ENCODE measurements at places on chromosomes 13 and 19. TPM values are rescaled to one million over a fixed set of nuclear protein-coding genes. Genes with fewer than 3 reads are reported as not detected.

PNMA8B gene
- 1.8 TPM for total RNA-seq

WDR88 gene
- not detected for total RNA-seq

ANGPTL8 gene
- total RNA-seq = not detected

NCR1 gene
- total RNA-seq = not detected

DMWD gene
- total RNA-seq = 29.9 TPM

PCDH17 gene
- total RNA-seq = 0.25 TPM

TTYH1 gene
- total RNA-seq = not detected

ZNF382 gene
- 3.6 TPM for total RNA-seq

CFAP97D2 gene
- not detected for total RNA-seq

CGB1 gene
- 15.3 TPM for total RNA-seq

PEG3 gene
- total RNA-seq = 2.6 TPM

DNA sequence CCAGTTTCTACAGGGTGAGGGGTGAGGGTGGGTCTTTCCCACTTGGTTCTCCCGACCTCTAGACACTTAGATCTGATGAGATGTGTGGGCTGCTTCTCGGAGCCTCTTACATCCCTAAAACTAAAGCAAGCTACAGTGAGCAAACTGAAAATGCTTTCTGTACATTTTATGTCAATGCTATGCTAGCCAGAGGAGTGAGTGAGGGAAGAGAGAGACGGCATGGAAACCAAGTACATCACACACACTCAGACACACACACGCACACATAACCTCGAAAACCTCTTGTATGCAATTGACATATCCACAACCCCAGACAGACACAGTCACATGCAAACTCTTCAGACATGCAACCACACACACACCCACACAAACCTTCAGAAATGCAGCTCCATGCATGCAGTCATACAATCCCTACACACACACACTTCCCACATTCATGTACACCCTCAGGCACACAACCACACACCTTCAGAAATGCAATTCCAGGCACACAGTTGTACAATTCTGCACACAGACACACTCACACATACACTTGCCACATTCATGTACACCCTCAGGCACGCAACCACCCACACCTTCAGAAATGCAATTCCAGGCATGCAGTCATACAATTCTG lies 1.4 kb downstream of the SLC1A6 start:
- no peak for DNase-seq

DNA sequence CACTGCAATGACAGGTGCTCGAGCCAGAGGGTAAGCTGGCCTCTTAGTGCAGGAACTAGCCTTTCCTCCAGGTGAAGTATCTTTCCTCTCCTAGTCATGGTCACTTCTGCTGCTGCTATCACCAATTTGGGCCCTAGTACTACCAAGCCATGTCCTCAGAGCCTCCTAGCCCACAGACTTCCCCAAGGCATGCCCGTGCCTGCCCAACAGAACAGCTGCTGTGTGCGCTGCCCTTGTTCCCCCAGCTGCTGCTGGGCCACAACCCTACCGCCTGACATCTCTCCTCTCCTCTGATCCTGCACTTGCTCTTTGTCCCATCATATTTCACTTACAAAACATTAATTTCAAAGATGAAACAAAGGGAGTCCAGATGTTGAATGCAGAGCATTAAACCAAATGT lies 168.5 kb upstream of the FREM2 start:
- DNase-seq = no peak

GRCh38 chr13:102779436-102780159 lies 6.0 kb upstream of the TEX30 start:
- no peak for DNase-seq

DNA sequence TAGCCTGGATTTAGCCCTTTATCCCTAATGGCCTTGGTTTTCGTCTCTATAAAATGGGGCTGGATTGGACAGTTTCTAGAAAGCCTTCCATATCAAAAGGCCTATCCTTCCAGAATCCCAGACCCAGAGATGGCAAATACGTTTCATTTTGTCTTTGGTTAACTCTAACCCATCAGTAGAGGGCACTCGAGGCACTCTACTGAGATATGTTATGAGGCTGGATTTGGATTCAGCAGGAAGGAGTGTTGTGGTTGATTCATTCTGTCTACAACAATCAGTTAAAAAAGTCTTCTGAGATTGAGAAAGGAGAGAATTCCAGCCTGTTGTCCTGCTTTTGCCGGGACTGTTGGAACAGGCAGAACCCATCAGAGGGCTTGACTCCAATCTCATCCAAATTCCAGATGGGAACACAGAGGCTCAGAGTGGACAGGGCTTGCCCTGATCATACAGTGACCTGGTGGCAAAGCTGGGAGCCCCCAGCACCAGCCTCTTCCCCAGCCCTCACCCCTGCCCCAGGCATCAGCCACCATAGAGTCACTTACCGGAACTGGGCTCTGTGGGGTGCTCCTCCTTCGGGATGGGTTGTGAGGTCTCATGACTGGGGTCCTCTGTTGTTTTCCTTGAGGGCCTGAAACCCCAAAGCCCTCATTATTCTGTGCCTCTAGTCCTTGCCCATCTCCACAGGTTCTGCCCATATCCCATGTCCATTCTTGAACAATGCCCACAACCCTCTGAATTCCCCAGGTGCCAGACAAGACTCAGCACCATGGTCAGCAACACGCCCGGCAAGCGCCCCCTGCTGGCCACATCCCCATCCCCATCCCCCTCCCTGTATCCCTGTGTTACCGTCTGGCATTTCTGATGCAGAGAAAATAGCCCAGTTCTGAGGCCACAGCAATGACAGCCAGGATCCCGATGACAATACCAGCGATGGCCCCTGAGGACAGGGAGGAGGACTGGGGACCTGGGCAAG lies 12.3 kb upstream of the ZNF180 start:
- DNase-seq = peak; percentile 7

- no peak for DNase-seq
Observed at GRCh38 chr13:111330066-111330610, 9.7 kb downstream of the TEX29 start.

- DNase-seq = no peak
Observed at GRCh38 chr13:114019367-114019766, 45.5 kb upstream of the C13orf46 start.

DNA sequence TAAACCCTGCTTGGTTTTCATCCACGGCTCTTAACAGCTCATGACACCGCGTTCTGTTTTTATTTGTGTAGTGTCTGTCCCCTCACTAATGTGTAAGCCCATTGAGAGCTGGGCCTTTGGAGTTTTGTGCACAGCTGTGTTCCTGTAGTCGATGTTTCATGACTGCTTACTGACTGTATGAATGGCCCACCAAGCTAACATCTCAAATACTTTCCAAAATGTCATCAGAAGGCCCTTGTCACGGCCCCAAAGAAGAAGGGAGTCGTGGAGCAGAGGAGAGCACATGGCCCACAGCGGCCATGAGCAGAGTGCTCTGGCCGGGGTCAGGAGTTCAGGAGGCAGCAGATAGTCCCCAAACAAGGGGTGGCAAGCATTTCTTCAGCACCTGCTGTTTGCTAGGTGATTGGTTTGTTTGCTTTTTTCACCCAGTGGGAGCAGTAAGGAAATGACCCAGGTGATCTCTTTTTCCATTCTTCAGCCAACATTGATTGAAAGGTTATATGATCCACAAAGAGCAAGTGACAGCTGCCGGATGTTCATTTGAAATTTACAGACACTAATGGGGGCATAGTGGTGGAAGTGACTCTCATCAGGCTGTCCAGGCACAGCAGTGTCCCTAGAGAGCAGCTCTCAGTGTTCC lies 315.2 kb downstream of the ATP8A2 start:
- no peak for DNase-seq

GRCh38 chr13:30720172-30720869 lies 15.0 kb upstream of the ALOX5AP start:
- no peak for DNase-seq

DNA sequence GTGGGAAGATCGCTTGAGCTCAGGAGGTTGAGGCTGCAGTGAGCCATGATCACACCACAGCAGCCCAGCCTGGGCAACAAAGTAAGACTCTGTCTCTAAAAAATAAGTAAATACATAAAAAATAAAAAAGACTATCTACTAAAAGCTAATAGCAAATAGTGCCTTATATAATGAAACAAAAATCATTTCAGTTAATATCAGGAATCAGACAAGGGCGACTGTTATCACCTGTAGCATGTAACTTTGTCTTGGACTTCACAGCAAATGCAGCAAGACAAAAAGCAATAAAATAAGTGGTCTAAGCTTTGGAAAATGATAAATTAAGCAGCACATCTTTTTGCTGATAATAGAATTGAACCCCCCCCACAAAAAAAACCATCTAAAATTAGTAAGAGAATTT lies 21.2 kb upstream of the GPI start:
- DNase-seq = no peak

- no peak for DNase-seq
Observed at GRCh38 chr13:43883631-43884030, 3.9 kb downstream of the LACC1 start.

- no peak for DNase-seq
Observed at GRCh38 chr19:42285541-42285941, 16.4 kb upstream of the PRR19 start.

GRCh38 chr13:54394908-54395307 lies 1366.3 kb downstream of the OLFM4 start:
- no peak for DNase-seq

- DNase-seq = no peak
Observed at GRCh38 chr13:35987572-35988513, 143.3 kb downstream of the DCLK1 start.

DNA sequence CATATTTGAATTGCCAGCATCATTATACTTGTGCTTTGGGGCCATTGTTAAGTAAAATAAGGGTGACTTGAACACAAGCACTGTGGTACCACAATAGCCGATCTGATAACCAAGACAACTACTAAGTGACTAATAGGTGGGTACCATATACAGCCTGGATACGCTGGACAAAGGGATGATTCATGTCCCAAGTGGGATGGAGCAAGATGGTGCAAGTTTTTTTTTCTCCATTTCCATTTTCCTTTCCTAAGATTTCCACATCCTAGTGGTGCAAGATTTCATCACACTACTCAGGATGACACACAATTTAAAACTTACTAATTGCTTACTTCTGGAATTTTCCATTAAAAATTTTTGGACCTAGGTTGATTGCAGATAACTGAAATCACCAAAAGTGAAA lies 15.1 kb downstream of the BRCA2 start:
- no peak for DNase-seq
